ENCODE measurements at places on chromosomes 6 and 20.

DNA sequence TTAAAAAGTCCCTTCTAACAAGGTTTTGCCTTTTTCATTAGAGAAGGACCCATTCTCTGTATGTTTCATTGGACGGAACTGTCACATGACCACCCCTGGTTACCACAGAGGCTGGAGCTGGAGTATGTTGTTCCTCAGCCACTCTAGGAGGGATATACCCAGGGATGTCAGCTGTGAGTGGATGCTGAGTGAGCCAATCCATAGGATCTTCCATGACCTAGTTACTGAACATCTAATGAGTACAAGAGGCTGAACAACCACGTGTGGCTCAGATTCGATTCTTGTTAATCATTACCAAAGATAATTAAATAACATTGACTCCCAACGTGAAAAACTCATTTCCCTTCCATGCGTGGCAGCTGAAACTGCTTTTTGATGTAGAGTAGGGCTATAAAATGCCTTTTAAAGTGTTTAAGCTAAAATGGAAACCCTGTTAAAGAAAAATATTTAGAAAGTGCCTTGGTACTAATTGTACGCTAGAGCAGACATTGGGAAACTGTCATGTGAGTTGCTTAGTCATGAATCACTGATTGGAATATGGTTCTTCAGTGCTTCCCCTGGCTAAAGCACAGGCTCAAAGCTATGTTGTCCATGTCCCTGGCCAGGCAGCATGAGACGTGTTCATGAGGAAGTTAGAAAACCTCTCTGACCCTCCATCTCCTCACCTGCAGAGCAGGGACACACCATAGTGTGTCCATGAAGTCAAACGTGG, 256.1 kb downstream of the ZNF217 start:
- no peak for DNase-seq

DNA sequence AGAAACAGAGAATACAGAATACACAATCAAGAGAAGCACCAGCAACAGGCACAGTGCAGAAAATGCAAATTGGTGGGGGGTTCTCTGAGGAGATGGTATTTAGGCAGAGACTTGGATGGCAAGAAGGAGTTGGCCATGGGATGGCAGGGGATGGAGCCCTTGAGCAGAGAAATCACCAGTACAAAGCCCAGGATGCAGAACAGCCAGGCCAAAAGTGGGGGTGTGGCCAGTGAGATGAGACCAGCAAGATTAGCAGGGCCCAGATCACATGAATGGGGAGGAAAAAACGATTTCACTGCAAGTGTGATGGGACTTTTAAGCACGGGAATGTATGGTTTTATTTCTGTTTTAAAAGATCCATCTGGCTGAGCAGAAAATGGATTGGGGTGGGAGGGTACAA, 63.4 kb downstream of the TRAM2 start:
- DNase-seq = no peak

GRCh38 chr20:12269579-12269978, 351.9 kb downstream of the BTBD3 start:
- DNase-seq = no peak

GRCh38 chr20:49786668-49787370, 25.8 kb upstream of the SLC9A8 start:
- DNase-seq = no peak

- no peak for DNase-seq
These were observed 415.8 kb downstream of the PREX1 start for GRCh38 chr20:48411919-48412522.

DNA sequence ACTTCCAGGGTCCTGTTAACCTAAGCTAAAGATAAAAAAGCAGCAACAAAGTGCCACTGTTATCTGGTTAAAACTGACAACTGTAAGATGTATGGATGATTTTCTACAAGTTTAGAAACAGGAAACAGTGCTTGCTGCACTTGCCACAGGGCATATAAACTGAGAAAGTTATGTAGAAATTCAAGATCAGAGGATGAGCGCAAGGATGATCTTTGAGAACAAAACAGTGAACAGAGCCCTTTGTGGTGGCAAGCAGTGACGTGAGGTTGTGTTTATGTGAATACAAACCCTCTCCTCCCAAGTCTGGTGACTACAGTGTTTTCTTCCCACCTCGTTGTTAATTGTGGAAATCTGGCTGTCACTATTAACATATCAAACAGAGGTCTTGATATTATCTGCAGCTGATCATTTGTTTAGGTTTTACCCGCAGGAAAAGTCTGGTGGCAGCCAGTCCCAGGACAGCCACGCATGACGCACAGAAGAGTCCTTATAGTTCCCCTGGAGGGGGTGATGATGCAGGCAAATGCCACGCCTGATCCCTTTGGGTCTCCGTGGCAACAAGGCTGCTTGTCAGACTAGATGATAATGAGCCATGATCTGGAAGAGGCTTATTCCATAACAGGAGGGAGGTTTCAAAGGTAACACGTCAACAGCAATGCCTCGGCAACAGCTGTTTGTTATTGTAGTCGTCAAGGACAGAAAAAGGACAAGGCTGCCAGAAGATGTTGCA, 43.1 kb upstream of the TNFAIP3 start:
- DNase-seq = peak; percentile 63

DNA sequence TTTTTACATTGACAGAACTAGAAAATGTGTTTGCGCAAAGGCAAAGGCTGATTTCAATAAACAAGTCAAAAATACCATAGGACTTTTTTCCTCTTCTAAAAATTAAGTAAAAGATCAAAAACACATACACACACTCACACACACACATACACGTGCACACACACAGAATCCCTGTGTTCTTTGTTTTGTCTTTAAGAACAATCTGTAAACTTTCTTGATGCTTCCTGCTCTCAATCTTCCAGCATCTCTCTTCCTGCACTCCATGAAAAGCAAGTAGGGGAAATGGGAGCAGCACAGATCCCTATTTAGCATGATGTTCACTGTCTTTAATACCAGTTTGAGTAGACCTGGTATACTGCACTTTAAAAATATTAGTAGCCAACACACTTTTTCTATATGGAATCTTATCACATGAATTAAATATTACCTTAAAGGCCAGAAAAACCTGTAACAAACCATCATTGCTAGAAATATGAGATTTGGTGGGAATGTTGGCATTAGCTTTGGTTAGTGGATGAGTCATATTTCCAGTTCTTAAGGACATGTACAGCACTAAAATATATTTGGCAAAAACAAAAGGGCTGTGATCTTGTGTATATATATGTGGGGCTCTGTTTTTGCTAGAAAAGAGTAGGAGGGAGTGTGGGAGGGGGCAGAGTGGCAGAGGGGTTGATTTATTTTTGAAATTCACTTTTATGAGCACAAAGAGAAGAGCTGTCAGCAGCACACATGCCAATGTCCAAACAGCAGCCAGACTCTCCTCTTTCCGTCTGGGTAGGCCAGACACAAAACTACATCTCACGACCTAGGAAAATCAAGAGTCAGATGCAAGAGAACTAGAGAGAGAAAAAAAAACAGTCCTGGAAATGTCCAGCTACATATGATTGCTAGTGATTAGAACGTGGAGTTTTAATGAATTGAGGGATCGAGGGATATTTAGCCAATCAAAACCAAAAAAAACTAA, 4.6 kb downstream of the PTPRK start:
- no peak for DNase-seq

- no peak for DNase-seq
These were observed 6.6 kb downstream of the PRSS35 start for GRCh38 chr6:83518816-83519480.

- no peak for DNase-seq
These were observed 40.8 kb downstream of the KCNK17 start for GRCh38 chr6:39273406-39273821.

GRCh38 chr6:26459023-26459810, 1.5 kb downstream of the BTN2A1 start:
- no peak for DNase-seq

GRCh38 chr6:122839472-122839871, 50.4 kb downstream of the SMPDL3A start:
- peak; percentile 80 for DNase-seq

GRCh38 chr6:89690944-89691324, 52.4 kb upstream of the LYRM2 start:
- no peak for DNase-seq

GRCh38 chr20:21390768-21391167, 6.6 kb downstream of the NKX2-4 start:
- DNase-seq = no peak

Measured in NCI-H146 (cell line).